ENCODE measurements at places on chromosomes 6 and 20.

DNA sequence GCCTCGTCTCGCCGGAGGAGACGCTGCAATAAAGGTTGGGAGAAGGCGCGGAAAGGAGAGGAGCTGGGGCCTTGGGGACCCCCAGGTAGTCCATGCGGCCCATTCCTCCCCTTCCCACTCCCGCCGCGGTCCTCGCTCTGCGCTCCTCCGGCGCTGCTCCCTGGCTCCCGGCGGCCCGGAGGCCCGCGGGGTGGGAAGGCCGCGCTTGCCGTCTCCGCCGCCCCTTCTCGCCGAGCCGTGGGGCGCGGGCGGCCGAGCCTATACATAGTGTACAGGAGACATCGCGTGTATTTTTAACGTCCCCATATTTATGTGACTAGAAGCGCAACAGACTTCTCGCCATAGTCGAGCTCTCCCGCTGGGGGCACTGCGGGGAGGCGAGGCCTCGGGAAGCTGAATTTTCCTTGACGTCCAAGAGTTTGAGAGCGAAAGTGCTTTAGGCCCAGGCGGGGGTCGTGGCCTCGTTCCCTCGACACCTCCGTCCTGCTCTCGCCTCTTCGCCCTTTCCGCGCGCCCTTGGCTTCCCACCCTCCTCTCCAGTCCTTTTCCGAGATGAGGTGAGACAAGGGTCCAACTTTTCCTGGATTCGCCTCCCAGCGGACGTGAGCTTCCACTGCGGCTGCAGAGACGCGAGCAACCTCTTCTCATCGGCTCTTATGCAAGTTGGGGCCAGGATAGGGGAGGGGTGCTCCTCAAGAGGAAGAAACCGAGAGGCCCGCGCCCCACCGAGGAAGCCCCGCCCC is 29.0 kb downstream of the SLC12A5 start:
- no peak for DNase-seq

GRCh38 chr20:36936341-36936740 is 15.2 kb downstream of the SAMHD1 start:
- DNase-seq: no peak

- DNase-seq: no peak
Observed at GRCh38 chr6:119483908-119484307, 134.3 kb upstream of the MAN1A1 start.

DNA sequence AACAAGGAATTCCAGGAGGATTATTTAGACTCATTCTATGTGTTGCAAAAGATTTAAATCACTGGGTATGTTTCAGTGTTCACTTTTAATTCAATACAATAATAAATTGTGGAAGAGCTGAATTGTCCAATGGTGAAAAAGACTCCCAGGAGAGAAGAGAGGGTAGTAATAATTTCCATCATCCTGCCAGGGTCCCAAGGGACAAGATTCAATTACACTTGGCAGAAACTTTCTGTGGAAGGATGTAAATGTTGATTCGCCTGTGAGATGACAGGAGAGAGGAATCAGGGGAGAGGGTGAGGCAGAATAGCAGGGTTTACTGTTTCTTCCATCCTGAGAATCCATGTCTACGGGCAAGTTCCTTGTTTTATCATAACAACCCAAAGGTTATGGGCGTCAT is 342.7 kb downstream of the ESR1 start:
- DNase-seq: no peak

- no peak for DNase-seq
Observed at GRCh38 chr6:41967312-41968287, 26.0 kb upstream of the CCND3 start.

DNA sequence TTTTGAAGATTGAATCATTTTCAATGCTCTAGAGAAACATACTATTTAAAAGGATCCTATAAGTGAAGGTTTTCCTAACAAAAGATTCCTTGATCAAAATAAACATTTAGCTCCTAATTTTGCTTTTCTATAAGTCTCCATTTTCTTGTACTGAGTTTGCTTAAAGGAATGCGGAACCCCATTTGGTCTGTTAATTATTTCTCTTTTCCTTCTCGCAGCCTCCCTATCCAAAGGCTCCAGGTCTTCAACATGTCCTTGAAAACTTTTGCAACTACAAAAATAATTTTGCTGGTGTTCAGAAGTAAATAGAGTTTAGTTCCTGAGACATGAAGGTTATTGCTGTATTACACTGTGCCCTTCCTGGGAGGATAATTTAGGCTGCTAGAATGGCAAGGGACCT is 8.3 kb upstream of the NPEPL1 start:
- no peak for DNase-seq

- no peak for DNase-seq
Observed at GRCh38 chr20:50967586-50967985, 9.0 kb downstream of the MOCS3 start.

DNA sequence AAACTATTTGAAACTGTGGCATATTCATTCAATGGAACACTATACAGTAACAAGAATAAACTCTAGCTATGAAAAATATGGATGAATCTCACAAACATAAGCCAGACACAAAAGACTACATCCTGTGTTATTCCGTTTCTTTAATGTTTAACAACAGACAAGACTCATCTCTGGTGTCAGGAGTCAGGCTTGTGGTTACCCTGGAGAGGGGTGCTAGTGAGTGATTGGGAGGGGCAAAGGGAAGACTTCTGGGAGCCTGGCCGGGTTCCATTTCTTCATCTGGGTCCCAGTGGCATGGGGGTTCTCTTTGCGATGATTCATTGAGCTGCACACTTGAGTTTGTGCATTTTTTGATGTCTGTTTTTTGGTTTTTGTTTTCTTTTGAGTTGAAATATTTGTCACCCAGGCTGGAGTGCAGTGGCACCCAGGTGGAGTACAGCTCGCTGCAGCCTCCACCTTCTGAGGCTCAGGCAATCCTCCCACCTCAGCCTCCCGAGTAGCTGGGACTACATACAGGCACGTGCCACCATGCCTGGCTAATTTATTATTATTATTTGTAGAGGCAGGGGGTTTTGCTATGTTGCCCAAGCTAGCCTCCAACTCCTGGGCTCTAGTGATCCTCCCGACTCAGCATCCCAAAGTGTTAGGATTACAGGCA is 21.2 kb upstream of the TTPAL start:
- DNase-seq: no peak

- DNase-seq: no peak
Observed at GRCh38 chr6:81751388-81752083, 945 bp downstream of the TENT5A start.

DNA sequence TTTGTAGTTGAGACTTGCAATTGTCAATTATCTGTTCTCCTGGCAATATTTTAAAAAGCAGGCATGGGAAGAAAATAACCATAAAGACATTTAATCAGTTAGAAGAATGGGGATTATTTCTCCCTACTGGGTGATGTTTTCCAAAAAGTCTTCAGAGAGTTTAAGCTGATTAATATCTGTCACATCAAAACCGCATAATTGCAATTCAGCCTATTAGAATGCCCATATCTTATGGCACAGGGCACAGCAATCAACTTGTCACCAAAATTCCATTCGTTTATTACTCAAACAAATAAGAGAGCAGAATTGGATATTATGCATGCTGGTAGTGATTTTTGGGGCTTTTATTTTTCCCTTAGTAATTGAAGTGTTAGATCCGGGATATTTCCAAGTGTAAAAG is 218.7 kb downstream of the RNF144B start:
- DNase-seq: no peak

- peak; percentile 87 for DNase-seq
Observed at GRCh38 chr6:141464490-141464889, 668.2 kb upstream of the GJE1 start.

DNA sequence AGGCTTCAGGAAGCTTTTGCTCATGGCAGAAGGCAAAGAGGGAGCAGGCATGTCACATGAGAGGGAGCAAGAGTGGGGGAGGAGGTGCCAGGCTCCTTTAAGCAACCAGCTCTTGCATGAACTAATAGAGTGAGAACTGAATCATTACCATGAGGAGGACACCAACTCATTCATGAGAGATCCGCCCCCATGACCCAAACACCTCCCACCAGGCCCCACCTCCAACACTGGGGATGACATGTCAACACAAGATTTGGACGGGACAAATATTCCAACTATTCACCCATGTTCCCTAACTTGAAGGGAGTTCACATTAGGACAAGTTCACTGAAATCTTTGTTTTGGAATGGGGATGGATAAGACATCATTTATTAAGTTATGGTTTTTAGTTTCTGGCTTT is 155.2 kb upstream of the ESR1 start:
- no peak for DNase-seq

- no peak for DNase-seq
Observed at GRCh38 chr6:109118871-109119354, 23.6 kb downstream of the CEP57L1 start.

DNA sequence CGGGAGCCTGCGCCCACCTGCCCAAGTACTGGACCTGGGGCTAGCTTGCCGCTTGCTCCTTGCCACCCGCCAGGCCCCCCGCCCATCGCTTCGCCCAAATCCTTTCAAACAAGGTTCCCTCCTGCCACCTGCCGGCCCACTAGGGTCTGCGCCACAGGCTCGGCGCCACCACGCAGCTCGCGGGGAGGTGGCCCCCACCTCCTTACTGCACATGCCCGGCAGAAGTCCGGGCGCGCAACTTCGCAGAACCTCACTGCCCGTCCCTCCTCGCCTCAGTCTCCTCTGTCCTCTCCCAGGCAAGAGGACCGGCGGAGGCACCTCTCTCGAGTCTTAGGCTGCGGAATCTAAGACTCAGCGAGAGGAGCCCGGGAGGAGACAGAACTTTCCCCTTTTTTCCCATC is 11.2 kb downstream of the GNAS-AS1 start:
- DNase-seq: no peak

DNA sequence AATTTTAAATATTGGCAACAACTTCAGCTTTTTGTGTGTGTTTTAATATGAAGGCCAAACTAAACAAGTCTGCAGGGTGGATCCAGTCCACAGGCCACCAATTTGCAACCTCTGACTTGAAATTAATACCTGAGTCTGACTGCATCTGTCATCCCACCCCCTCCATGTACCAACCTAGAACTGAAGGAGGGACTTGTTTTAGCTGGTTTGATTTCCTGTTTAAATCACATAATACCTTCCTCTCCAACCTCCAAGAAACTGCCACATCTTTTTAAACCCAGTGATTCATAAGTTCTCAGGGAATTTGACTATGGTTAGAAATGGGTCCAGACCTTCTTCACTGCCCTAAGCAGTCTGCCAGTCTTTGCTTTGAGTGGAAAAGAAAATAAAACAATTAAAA is 21.6 kb downstream of the RNF8 start:
- no peak for DNase-seq

- no peak for DNase-seq
Observed at GRCh38 chr20:13672690-13673089, 34.0 kb upstream of the TASP1 start.

- no peak for DNase-seq
Observed at GRCh38 chr6:111381123-111381522, 101.9 kb downstream of the REV3L start.

DNA sequence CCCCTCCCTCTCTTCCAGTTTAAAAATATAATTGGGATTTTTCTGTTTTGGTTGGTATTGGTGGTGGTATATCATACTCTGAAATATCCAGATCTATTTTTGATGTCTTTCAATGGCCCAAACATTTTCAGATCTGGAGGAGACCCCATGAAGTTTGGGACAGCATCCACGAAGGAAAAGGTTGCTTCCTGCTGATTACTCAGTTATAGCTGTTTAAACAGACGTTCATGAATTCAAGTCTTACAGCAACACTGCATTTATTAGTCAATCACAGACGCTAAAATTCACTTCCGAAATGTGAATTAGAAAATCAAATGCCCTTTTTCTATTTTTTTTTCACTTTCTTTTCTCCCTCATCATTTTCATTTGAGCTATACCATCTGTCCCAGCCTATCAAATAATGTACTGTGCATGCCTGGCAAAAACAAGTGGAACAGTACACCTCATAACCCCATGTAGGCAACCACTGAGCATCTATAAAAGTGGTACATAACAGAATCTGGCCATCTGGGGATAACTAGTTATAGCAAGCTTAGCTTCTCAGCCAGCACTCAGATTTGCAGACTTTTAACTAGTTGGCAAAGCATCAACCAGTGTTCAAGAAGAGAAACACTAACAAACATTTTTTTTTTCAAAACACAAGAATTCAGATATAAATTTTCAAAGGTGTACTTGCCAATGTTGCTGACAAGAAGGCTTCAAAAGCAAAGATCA is 124.5 kb downstream of the HIVEP2 start:
- DNase-seq: no peak

DNA sequence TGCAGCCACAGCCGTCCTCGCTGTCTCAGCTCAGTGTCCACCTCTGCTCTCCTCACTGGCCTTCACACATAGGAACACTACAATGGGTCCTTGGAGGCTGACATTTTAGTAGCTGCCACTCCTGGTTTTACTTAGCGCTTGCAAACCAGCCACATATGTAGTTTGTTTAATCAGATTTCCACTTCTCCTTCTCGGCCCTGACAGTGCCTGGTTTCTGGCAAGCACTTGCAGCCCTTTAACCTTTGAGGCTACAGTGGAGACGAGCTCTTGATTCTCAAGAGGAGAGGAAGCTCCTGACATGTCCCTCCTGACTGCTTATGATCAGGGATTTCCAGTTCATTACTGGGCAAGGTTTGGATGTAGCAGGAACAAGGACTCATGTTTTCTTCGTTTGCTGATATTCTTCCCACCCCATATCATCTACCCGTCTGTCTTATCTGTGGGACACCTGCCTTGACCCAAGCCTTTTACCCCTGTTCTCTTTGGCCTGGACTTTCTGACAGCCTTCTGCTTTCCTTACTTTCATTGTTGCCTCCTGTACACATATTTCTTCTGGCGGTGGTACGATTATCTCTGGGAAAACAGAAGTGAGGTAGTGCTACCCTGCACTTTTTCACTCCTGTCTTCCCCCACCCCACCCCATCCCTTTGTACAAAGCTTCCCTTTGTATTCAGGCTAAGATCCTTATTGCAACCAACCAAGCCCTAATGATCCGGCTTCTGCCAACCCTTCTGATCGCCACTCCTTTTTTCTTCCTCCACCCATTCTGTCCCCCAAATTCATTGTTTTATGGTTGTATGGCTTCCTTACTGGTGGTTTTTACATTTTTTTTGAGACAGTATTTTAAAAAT is 31.2 kb downstream of the CEP43 start:
- DNase-seq: no peak

DNA sequence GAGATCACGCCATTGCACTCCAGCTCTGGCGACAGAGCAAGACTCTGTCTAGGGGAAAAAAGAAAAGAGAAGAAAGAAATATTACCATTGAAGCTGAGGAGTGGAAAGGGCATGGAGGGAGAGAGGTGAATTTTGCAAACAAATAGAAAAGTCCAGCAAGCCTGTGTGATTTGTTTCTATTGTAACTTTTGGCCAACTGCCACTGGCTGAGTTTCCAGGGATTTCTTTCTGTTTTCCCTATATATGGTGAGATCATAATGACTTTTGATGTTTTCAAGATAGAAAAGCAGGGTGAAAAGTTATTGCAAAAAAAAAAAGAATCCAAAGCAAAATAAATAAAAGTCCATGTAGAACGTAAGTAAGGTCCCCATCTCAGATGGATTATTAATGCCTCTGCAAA is 184.2 kb upstream of the RALGAPA2 start:
- no peak for DNase-seq

Measured in NCI-H187 treated with DMSO at 0.1 percent for 48 hours (cell line).